ENCODE measurements at places on chromosomes 1 and 21. TPM values are rescaled to one million over a fixed set of nuclear protein-coding genes. Genes with fewer than 3 reads are reported as not detected.

GNG4 gene
- total RNA-seq: 0.37 TPM

IGSF9 gene
- 73.8 TPM for total RNA-seq

TDRD5 gene
- not detected for total RNA-seq

GSTM5 gene
- total RNA-seq: 1.2 TPM

PLPPR5 gene
- total RNA-seq: 0.16 TPM

GRCh38 chr1:15027515-15027986 lies 126.0 kb upstream of the TMEM51 start:
- H3K4me3 ChIP-seq: no peak overlapping the region
- no peaks in the 10 kb centered on the region for H3K27me3 ChIP-seq
- H3K4me1 ChIP-seq: peaks cover 11% of the 10 kb centered on the region
- H3K36me3 ChIP-seq: no peaks in the 10 kb centered on the region
- no peak overlapping the region for H3K27ac ChIP-seq

GRCh38 chr1:244083383-244083943 lies 32.4 kb downstream of the ZBTB18 start:
- no peak overlapping the region for H3K27ac ChIP-seq
- H3K4me1 ChIP-seq: no peaks in the 10 kb centered on the region
- no peaks in the 10 kb centered on the region for H3K27me3 ChIP-seq
- H3K4me3 ChIP-seq: no peak overlapping the region
- no peak for DNase-seq
- no peaks in the 10 kb centered on the region for H3K36me3 ChIP-seq

GRCh38 chr1:220157738-220158137 lies 63.8 kb downstream of the IARS2 start:
- DNase-seq: no peak
- H3K4me1 ChIP-seq: no peaks in the 10 kb centered on the region
- H3K4me3 ChIP-seq: no peak overlapping the region

GRCh38 chr1:59494145-59494833 lies 197.4 kb downstream of the FGGY start:
- no peaks in the 10 kb centered on the region for H3K36me3 ChIP-seq
- H3K4me3 ChIP-seq: no peak overlapping the region
- no peak overlapping the region for H3K27ac ChIP-seq
- DNase-seq: no peak
- H3K4me1 ChIP-seq: peaks cover 5% of the 10 kb centered on the region

GRCh38 chr1:156549390-156549789 lies 23.0 kb downstream of the IQGAP3 start:
- H3K27me3 ChIP-seq: no peaks in the 10 kb centered on the region
- no peaks in the 10 kb centered on the region for H3K4me1 ChIP-seq
- DNase-seq: no peak
- no peaks in the 10 kb centered on the region for H3K36me3 ChIP-seq
- no peak overlapping the region for H3K4me3 ChIP-seq

GRCh38 chr1:6596351-6596750 lies 6.3 kb downstream of the KLHL21 start:
- DNase-seq: no peak
- peaks cover 3% of the 10 kb centered on the region for H3K36me3 ChIP-seq
- peaks cover 44% of the 10 kb centered on the region for H3K4me1 ChIP-seq
- no peak overlapping the region for H3K4me3 ChIP-seq
- no peak overlapping the region for H3K27ac ChIP-seq
- H3K27me3 ChIP-seq: no peaks in the 10 kb centered on the region

DNA sequence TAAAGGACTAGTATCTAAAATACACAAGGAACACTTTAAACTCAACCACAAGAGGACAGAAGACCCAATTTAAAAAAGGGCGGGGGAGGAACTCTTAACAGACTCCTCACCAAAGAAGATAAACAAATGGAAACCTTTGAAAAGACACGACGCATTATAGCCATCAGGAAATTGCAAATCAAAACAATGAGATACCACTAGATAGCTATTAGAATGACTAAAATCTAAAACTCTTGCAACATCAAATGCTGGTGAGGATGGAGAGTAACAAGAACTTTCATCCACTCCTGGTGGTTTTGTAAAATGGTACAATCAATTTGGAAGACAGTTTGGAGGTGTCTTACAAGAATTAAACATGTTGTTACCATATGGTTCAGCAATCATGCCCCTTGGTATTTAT lies 708.2 kb downstream of the BRINP3 start:
- H3K36me3 ChIP-seq: no peaks in the 10 kb centered on the region
- H3K27ac ChIP-seq: no peak overlapping the region
- no peak for DNase-seq
- no peaks in the 10 kb centered on the region for H3K27me3 ChIP-seq

- no peaks in the 10 kb centered on the region for H3K36me3 ChIP-seq
These were observed 16.7 kb upstream of the LYST start for GRCh38 chr1:235883261-235883927.

DNA sequence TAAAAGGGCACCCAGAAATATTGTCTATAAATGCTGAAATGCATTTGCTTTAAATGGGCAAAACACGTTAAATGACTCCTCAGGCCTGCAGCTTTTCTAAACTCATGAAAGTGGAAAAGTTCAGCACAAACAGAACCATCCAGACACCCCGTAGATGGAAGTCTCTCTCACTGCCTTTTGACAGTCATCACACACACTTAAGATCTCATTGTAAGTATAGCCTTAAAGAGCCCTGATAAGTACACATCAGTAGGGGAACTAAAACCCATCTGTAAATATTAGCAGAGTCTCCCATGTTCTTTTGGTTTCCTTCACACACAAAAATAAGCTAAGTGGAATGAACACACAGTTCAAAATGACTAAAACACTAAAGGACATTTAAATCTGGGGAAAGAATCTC lies 166.7 kb downstream of the LTN1 start:
- DNase-seq: no peak
- H3K4me1 ChIP-seq: peaks cover 28% of the 10 kb centered on the region
- H3K4me3 ChIP-seq: no peak overlapping the region
- no peak overlapping the region for H3K27ac ChIP-seq

GRCh38 chr21:41775149-41775472 lies 8.3 kb upstream of the RIPK4 start:
- DNase-seq: no peak
- no peaks in the 10 kb centered on the region for H3K36me3 ChIP-seq
- H3K4me1 ChIP-seq: peaks cover 12% of the 10 kb centered on the region
- H3K27me3 ChIP-seq: peaks cover 84% of the 10 kb centered on the region
- no peak overlapping the region for H3K27ac ChIP-seq

- no peaks in the 10 kb centered on the region for H3K36me3 ChIP-seq
- no peak overlapping the region for H3K4me3 ChIP-seq
- H3K27me3 ChIP-seq: peaks cover 29% of the 10 kb centered on the region
These were observed 99.1 kb upstream of the ACTRT2 start for GRCh38 chr1:2921970-2922686.

GRCh38 chr1:73162564-73162963 lies 880.2 kb upstream of the NEGR1 start:
- no peaks in the 10 kb centered on the region for H3K36me3 ChIP-seq
- H3K27me3 ChIP-seq: no peaks in the 10 kb centered on the region
- H3K4me3 ChIP-seq: no peak overlapping the region
- H3K27ac ChIP-seq: no peak overlapping the region

DNA sequence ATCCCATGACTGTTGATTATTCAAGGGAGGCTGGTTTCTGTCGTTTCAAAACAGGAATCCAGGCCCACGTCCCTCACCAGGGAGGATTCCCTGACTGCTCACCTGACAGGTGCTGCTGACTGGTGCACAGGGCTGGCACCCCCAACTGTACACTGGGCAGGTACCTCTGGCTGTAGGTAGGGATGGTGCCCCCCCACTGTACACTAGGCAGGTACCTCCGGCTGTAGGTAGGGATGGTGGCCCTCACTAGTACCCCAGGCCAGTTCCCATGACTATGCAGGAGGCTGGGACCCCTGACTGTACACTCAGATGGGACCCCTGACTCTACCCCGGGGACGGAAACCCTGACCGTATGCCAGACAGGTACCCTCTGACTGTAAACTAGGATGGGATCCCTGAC lies 33.6 kb upstream of the PDE9A start:
- no peak overlapping the region for H3K4me3 ChIP-seq
- H3K27me3 ChIP-seq: peaks cover 32% of the 10 kb centered on the region
- DNase-seq: no peak
- no peak overlapping the region for H3K27ac ChIP-seq
- H3K36me3 ChIP-seq: no peaks in the 10 kb centered on the region

- H3K4me3 ChIP-seq: no peak overlapping the region
- no peak for DNase-seq
- no peak overlapping the region for H3K27ac ChIP-seq
- no peaks in the 10 kb centered on the region for H3K36me3 ChIP-seq
- H3K27me3 ChIP-seq: no peaks in the 10 kb centered on the region
These were observed 22.2 kb upstream of the AGL start for GRCh38 chr1:99827970-99828369.

DNA sequence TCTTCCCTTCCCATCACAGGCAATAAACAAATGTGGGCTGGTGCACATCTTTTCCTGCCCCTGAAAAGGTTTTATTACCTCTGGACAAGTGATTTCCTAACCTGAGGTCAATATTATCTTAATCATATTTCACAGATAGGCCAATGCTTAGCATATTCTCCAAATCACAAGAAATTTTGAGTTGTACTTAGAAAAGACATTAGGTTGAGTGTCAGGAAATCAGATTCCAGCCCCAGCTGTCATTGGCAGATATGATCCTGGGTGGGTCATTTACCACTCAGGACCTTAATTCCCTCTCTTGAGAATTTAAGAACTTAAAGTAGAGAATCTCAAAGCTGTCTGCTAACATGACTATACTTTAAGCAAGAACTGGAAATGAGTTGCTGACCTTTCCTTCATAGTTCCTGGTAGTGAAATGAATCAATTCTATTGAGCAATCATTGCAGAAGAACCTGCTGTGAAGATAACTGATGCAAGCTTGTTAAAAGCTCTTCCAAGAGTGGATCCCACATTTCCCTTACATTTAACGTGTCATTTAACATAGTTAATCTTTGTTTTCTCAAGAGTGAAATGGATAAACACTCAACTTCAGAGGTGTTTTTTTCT lies 46.4 kb upstream of the CR2 start:
- DNase-seq: no peak
- no peaks in the 10 kb centered on the region for H3K4me1 ChIP-seq
- H3K27me3 ChIP-seq: no peaks in the 10 kb centered on the region
- no peak overlapping the region for H3K27ac ChIP-seq
- H3K4me3 ChIP-seq: no peak overlapping the region
- H3K36me3 ChIP-seq: no peaks in the 10 kb centered on the region

DNA sequence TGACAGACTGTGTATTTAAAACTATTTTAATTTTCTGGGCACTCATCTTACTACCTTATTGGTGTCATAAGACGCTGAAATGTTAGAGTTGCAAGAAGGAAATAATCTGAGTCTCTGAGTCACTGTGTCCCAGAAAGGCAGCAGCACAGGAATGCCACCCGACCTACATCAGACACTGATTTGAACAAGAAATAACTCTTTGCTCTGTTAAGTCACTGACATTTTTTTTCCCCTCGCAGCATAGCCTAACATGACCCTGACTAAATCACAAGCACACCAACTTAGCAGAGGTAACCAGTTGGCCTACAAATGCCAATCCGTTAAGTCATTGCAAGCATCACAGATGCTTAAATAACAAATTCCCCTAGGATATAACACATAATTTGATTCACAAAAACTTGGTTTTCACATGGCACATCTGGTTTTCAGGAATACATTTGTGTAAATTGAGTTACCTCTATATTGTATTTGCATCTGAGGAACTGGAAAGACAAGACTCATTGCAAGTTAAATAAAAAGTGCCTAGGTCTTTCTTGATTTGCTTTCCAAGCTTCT lies 349.1 kb downstream of the SEC16B start:
- no peaks in the 10 kb centered on the region for H3K36me3 ChIP-seq
- DNase-seq: no peak
- H3K27ac ChIP-seq: no peak overlapping the region
- no peaks in the 10 kb centered on the region for H3K4me1 ChIP-seq
- H3K27me3 ChIP-seq: no peaks in the 10 kb centered on the region
- no peak overlapping the region for H3K4me3 ChIP-seq

- H3K4me3 ChIP-seq: no peak overlapping the region
- no peaks in the 10 kb centered on the region for H3K4me1 ChIP-seq
- H3K27me3 ChIP-seq: no peaks in the 10 kb centered on the region
- DNase-seq: no peak
- H3K27ac ChIP-seq: no peak overlapping the region
These were observed 820.8 kb downstream of the BRINP3 start for GRCh38 chr1:189656628-189657530.

GRCh38 chr1:11693024-11693590 lies 1.6 kb downstream of the DRAXIN start:
- H3K36me3 ChIP-seq: no peaks in the 10 kb centered on the region
- no peak overlapping the region for H3K4me3 ChIP-seq
- DNase-seq: peak; percentile 19
- H3K4me1 ChIP-seq: peaks cover 15% of the 10 kb centered on the region
- no peak overlapping the region for H3K27ac ChIP-seq
- H3K27me3 ChIP-seq: peaks cover 72% of the 10 kb centered on the region
